ENCODE measurements at places on chromosomes 6 and 20.

- peak; percentile 93 for ATAC-seq
These were observed 64.1 kb upstream of the BEND6 start for GRCh38 chr6:56890683-56891429.

- no peak for ATAC-seq
These were observed 69.6 kb upstream of the TULP1 start for GRCh38 chr6:35582315-35582714.

DNA sequence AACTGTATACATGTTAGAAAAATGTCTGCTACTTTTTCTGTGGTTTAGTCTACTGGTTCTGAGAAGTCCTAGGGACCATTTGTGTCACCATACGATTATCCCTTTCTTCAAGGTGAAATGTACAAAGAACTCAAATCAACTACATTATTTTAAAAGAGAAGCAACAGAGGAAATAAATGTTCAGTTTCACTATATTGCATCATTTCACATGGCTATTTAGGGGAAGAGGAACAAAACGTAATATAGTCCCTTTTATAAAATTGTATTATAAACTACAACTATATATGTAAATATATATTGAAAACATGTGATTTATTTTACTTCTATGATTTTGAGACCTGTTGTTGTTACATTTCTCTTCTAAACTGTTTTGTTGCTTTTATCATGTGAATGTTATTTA lies 1308.0 kb downstream of the EPHA7 start:
- ATAC-seq = no peak

DNA sequence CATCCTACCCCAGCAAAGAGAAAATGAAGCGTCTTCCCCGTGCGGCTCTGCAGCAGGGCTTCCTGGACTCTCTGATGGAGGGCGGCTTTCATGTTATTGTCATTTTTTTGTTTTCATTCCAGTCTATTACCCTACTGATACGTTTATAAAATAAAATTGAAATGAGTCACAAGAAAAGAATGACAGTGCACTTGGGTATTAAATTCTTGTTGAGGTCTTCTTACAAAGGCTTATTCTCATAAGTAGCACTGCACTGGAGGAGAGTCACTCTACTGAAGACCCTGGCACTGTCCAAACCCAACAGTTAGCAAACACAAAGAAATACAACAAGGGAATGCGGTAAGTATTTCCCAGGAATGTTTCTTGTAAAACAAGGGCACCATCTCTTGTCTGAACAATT lies 379.3 kb downstream of the MAFB start:
- no peak for ATAC-seq

DNA sequence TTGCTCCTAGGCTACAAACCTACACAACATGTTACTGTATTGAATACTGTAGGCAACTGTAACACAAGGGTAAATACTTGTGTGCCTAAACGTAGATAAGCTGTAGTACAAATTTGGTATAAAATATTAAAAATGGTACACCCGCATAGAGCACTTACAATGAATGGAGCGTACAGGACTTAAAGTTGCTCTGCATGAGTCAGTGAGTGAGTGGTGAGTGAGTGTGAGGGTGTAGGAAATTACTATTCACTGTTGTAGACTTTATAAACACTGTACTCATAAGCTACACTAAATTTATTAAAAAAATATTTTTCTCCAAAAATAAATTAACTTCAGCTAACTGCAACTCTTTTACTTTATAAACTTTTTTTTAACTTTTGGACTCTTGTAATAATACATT lies 391.6 kb downstream of the ADGRB3 start:
- ATAC-seq = no peak

- ATAC-seq = no peak
These were observed 455.0 kb downstream of the RFPL4B start for GRCh38 chr6:112802144-112802543.

DNA sequence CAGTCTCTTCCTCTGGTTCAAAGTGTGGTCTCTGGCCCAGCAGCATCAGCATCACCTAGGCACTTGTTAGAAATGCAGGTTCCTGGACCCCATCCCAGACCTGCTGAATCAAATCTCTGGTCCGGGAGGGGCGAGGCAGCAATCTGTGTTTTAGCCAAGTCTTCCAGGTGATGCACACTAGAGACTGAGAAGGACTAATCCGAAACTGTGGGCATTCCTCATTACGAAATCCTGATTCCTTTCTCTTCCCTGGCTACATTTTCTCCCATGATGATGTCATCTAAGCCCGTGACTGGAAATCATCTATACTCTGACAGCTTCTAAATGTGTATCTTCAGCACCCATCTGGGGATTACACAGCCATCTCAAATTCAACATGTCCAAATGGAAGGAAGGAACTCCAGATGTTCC lies 39.7 kb upstream of the PRND start:
- ATAC-seq = no peak

GRCh38 chr20:35012227-35013069 lies 56.8 kb downstream of the MYH7B start:
- no peak for ATAC-seq

DNA sequence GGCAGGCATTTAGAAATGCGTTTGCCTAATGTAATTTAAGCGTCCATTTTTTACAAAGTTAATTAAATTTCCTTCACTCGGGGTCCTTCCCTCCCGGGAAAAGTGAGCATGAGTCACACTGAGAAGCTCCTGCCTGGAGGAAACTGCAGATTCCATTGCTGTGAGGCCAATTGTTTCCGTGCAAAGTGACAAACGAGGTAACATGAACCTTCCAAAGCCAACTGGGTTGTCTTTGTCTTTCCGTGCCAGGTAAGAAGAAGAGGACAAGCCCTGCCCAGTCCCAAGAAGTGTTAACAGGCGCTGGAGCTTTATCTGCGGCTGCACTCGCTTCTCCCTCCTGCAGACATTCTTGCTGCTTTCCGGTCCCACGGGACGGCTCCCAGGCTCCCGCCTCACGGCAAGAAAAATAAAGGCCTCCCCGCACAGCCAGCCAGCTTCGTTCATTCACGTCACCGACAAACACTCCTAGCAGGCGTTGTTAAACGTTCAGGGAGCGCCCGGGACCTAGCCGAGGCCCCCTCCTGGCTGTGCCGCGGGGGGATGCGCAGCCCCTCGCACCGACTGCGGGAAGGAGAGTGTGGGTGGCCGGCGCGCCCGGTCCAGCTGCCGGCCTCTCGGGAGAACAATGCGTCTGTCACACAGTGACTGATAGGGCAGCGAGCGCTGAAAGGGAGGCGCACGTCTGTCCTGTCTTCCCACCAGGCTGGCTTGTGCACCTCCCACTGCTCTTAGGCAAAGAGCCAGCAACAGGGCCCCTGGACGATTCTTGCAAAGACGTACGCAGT lies 61.5 kb upstream of the HDDC2 start:
- ATAC-seq = no peak

- no peak for ATAC-seq
These were observed 133.9 kb upstream of the SOX4 start for GRCh38 chr6:21459641-21460040.

DNA sequence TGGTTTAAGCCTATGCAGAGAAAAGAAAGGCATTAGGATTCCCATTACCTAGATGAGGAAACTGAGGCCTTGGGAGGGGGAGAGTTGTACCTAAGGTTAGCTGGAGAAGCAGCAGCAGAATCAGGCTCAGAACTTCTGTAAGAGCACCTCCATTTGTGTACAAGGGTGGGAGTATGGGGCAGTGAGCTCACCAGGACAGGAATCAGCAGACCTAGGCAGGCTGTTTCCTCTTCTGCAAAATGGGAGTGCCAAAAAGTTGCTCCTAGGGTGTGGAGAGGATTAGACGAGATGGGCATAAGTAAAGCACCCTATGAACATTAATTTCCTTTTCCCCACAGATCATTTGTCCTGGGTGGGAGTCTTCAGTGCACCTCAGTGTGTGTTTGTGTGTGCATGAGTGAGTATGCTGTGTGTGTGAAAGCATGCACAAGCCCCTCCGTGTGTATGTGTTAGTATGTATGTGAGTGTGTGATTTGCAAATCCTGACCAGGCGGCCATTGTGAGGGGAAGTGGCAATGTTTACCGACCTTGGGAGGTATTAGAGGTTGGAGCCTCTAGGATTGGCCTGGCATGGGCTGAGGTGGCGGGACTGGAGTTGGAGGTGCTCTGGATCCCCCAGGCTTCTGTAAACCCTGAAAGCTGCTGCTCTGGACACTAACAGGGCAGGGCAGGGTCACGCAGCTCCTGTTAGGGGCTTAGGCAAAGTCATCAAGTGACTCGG lies 78.8 kb downstream of the VEGFA start:
- no peak for ATAC-seq

- no peak for ATAC-seq
These were observed 64.5 kb downstream of the CTNNBL1 start for GRCh38 chr20:37758332-37758731.

- ATAC-seq = no peak
These were observed 30.9 kb downstream of the ZFP64 start for GRCh38 chr20:52160621-52161204.

DNA sequence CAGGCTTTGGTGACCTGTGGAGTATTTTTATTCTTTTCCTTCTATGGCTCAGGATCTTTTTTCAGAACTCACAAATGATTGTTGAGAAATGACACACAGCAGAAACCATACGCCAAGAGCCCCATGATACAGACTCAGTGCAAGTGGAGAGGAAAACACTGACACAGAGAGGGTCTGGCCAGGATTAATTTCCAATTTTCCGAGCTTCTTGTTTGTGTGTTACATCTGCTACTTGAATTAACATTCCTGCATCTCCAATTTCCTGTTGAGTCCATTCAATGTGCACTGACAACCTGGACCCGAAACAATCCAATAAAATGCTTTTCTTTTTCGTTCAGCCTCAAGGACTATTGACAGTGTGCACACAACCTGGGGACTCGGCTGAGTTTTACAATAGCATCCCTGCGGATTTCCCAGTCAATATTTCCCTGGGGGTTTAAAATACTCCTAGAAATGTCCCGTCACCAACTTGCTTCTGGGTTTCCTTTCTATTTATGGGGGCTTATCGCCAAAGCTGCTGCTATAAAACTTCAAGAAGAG lies 4.9 kb upstream of the MLN start:
- no peak for ATAC-seq

DNA sequence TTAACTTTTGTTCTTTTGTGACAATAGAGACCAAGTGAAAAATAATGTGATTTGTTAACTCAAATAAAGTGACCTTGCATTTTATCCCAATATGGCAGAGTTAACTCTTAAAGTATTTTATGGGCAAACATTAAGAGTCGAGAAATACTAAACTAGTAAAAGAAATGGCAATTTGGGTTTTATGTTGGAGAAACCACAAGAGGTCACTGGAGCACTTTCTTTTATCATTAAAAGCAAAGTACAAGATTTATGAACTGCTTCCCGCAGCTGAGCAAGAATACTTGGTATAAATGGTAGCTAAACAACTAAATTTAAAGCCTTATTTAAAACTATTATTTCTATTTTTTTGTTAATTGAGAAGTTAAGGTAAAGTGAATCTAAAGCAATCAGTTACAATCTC lies 33.5 kb upstream of the MCM9 start:
- no peak for ATAC-seq
